Foreskin fibroblast (primary cell): ENCODE measurements at places on chromosomes 5 and 9.

DNA sequence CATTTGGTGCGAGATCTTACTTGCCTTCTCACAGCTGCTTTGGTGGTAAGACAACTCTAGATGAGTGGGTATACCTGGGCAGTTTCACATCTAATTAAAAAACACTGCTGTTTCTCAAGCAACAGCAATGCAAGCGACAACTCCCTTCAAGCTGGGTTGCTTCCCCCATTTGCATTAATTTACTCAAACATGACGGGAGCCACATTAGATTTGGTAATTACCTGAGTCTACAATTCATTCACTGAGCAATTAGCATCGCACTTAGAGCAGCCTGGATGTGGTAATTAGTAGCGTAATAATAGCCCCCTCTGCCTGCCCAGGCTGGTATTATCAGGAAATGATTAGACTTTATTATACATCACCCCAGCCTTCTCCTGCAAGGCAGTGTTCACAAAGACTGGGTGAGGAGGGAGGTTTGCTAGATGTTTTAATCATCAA lies 73.4 kb downstream of the FBXO38 start:
- no peak for DNase-seq

GRCh38 chr5:134837530-134838181 lies 8.1 kb upstream of the C5orf24 start:
- DNase-seq = peak; percentile 62

GRCh38 chr9:84789463-84789830 lies 119.9 kb downstream of the NTRK2 start:
- no peak for DNase-seq

DNA sequence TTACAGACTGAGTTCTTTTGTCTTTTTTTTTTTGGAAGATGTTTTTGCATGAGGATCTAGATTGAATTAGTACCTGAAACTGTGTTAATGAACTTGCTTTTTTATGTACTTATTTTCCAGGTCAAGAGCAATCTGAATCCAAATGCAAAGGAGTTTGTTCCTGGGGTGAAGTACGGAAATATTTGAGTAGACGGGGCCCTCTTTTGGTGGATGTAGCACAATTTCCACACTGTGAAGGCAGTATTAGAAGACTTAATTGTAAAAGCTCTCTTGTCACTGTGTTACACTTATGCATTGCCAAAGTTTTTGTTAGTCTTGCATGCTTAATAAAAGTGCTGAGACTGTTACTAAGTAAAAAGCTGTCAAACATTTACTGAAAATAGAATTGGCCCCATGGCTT lies 14.5 kb downstream of the SLC23A1 start:
- no peak for DNase-seq

DNA sequence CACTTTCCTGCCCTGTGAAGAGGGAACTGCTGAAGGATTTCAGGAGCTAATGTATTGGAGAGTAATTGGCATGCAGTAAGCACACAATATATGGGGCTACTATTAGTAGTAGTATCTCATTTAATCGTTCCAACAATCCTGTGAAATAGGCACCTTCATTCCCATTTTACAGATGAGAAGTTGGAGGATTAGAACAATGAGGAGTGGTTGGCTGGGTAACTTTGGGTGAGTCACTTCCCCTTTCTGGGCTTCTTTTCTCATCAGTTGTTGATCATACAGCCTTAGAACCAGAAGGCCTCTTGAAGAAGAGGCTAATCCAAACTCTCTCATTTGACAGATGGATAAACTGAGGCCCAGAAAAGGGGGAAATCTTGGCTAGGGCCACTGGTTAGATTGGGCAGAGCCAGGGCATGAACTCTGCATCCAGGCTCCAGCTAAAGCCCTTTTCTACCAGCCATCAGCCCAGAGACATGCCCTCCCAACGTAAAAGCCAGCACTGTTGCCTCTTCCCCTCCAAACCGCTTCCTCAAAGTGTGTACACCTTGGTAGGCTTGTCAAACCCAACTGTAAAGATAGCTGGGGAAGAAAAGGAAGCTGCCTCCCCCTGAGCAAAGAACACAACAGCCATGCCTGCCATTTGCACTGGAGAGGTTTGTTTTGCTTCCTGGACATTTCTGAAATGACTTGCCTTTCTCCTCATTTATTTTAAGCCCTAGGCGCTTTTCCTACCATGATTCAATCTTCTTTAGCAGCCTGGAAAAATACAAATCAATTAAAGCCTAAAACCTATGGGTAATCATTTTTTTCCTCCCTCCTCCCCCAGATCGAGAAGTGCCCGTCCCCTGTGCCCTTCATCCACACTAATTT lies 992 bp downstream of the SPACA9 start:
- no peak for DNase-seq

- no peak for DNase-seq
Measured at GRCh38 chr5:141565826-141566570, 52.8 kb downstream of the DIAPH1 start.

GRCh38 chr5:94522117-94522516 lies 96.3 kb downstream of the KIAA0825 start:
- no peak for DNase-seq

GRCh38 chr9:122222791-122223190 lies 6.0 kb downstream of the LHX6 start:
- no peak for DNase-seq

GRCh38 chr9:98430535-98431292 lies 175.3 kb upstream of the TBC1D2 start:
- DNase-seq = no peak

DNA sequence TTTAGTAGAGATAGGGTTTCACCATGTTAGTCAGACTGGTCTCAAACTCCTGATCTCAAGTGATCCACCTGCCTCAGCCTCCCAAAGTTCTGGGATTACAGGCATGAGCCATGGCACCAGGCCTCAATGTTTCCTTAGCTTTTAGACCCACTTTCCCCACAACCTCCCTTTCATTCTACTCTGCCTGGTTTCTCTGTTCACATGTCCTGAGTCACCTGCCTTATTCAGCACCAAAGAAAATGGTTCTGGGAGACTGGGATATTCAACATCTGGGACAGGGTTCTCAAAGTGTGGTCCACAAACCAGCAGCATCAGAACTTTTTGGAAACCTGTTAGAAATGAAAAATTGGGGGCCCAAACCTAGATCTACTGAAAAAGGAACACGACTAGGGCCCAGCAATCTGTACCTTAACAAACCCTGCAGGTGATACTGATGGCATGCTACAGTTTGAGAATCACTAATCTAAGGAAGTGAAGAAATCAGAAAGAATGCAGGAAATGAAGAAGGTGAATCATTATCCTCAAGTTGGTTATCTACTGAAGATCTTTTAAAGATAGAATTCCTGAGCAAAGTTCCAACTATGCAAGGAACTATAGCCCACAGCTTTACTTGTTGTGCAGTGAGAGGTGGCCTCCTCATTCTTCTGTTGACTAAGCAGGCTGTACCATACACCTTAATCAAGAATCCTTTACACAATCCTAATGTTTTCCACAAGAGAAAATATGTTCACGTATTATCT lies 51.8 kb upstream of the CTNNAL1 start:
- DNase-seq = peak; percentile 21

DNA sequence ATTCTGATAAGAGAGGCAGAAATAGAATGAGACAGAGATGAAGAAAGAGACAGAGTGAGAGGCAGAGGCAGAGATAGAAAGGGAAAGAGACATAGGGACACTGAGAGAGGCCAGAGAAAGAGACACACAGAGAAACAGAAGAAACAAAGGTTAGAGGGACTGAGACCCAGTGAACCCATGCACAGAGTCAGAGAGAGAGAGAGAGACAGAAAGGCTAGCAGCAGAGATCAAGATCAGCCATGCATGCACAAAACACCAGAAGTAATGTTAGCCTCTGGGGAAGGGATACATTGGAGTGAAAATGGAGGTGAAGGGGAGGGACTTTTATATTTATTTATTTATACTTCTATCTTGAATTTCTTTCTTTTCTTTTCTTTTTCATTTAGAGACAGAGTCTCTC lies 14.1 kb upstream of the SPARC start:
- no peak for DNase-seq

- no peak for DNase-seq
Measured at GRCh38 chr9:72355153-72355552, 9.9 kb downstream of the ZFAND5 start.

DNA sequence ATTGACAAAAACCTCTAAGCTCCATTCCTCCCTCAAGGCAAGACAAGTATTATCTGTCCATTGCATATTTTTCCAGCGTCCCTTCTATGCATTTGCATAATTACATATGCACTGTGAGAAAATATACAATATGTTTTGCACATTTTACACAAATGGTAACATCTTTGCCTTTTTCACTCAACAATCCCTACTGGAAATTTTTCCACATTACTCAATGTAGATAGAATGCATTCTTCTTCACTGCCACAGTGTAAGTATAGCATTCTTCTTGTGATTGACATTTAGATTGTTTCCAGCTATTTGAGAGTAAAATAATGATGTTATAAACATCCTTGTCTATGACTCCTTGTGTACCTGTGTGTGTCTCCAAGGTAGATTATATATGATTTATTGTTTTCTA lies 205.0 kb downstream of the SLIT3 start:
- no peak for DNase-seq

- no peak for DNase-seq
Measured at GRCh38 chr9:134837529-134837928, 43.1 kb upstream of the FCN2 start.

DNA sequence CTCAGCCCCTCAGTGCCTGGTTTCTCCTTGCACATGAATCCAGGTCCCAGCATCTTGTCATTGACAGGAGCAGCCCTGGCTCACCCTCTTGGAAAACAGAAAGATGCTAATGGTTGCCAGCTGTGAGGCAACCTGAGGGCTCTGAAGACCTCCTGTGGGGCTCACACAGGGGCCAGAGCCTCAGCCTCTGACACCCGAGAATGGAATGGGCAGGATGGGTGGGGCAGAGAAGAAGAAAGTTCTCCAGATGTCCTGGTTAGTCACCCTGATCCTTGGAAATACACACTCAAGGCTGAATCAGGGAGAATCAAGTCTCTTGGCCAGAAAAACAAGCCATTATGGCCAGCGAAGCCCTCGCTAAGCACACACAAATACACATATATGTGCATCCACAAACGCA lies 32.3 kb upstream of the SPATA31E1 start:
- DNase-seq = peak; percentile 83

DNA sequence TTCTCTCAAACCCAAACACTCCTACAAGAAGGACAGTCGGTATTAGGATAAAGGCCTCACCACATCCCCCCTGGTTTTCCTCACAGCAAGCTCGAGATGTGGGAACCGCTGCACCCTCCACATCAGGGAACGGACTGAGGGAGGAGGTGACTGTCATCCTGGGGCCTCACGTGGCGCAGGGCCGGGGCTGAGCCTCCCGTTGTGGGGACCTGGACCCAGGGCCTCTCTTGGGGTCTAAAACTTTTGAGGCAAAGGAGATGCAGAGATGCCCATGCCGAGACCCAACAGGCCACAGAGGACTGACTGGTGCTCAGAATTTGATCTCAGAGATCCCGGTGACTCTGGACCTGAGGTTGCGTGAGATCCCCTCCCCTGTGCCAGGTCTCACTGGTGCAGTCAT lies 72.7 kb downstream of the MRPL36 start:
- DNase-seq = no peak

DNA sequence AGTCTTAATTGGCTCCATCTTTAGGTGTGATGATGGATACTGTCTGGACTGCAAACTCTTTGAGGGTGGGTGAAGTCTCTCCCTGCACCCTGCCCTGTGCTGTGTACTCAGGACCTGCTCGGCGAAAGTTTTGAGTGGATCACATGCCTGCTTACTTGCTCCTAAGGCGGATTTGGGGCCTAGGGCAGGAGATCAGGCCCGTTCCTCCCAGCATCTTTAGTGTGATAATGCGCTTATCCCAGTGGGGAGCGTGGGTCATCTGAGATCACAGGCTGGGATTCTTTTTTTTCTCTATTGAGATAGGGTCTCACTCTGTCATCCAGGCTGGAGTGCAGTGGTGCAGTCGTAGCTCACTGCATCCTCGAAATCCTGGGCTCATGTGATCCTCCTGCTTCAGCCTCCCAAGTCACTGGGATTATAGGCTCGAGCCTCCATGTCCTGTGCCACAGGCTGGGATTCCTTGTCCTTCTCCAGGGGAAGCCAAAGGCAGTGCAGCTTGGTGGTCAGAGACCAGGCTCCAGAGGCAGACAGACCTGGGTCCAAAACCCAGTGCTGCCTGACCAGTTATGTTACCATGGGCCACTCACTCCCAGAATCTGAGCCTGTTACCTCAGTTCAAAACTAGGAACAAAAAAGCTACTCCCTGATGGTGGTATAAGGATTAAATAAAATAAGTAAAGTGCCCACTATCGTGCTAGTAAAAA lies 59.7 kb downstream of the ZNF618 start:
- no peak for DNase-seq

GRCh38 chr5:170293273-170293672 lies 4.3 kb downstream of the LCP2 start:
- DNase-seq = no peak

GRCh38 chr9:12659220-12659619 lies 34.0 kb upstream of the TYRP1 start:
- no peak for DNase-seq
